Stimulated activated naive CD8-positive, alpha-beta T cell treated with anti-CD3 and anti-CD28 coated beads, Interleukin-15, Interleukin-2, amounts not matched to agents 100 U/mL and 50 U/mL, for 24 hours (primary cell): ENCODE measurements at places on chromosomes 12 and 14.

- DNase-seq: no peak
Measured at GRCh38 chr14:54338696-54339317, 58.0 kb upstream of the CDKN3 start.

GRCh38 chr14:35534208-35534872, 376 bp downstream of the INSM2 start:
- DNase-seq: peak; percentile 9

GRCh38 chr12:4203772-4204376, 69.7 kb upstream of the CCND2 start:
- no peak for DNase-seq

GRCh38 chr14:101315802-101316296, 245.4 kb upstream of the DIO3 start:
- DNase-seq: no peak

DNA sequence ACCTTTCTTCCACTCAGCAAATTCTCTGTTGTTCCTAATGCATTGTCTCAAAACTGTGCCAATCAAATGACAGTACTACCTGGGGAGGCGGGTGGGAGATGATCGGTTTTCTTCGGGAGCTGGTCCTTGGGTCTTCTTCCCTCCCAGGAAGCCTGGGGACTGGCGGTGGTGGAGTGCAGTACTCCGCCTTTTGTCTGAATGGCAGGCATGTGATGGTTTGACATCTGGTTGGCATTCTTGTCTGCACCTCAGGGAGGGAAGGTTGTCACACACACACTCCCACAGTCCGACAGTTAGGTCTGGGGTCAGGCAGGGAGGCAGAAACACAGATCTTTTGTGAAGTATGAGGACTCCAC, 114.8 kb downstream of the SNAPC1 start:
- no peak for DNase-seq

DNA sequence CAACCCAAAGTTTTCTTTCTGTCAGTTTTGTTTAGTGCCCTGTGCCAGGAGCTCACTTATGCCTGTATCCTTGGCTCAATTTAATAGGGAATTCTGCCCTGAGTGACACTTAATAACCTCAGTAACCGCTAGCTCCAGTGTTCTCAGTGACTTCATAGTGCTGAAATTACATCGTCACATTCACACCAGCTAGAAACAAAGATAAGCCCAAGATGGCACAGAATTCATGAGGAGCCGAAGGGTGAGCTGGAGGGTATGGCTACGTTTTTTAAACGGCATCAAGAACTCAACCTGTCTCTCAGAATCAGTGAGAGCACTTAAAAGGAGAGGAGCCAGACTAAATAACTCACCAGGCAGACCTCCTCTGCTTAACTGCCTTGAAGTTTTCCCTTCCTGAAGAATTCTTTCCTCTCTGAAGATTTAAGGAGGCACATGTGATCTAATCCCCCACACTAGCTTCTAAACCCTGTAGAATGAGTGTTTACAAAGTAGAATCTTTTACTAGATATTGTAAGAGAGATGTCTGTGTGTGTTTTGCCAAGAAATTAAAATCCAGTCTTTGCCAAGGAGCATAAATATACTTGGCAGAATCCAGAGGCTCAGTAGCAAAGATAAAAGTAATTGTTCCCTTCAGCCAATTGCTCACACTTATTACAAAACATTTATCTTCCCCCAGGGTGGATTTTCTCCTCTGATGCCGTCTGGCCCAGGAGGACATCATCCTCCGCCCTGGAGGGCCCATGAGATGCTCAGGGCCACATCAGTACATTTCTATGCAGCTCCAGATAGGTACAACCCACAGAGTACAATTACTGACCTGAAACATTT, 37.3 kb downstream of the PTGER2 start:
- peak; percentile 33 for DNase-seq

GRCh38 chr14:104938436-104938835, 13.8 kb downstream of the PLD4 start:
- no peak for DNase-seq

DNA sequence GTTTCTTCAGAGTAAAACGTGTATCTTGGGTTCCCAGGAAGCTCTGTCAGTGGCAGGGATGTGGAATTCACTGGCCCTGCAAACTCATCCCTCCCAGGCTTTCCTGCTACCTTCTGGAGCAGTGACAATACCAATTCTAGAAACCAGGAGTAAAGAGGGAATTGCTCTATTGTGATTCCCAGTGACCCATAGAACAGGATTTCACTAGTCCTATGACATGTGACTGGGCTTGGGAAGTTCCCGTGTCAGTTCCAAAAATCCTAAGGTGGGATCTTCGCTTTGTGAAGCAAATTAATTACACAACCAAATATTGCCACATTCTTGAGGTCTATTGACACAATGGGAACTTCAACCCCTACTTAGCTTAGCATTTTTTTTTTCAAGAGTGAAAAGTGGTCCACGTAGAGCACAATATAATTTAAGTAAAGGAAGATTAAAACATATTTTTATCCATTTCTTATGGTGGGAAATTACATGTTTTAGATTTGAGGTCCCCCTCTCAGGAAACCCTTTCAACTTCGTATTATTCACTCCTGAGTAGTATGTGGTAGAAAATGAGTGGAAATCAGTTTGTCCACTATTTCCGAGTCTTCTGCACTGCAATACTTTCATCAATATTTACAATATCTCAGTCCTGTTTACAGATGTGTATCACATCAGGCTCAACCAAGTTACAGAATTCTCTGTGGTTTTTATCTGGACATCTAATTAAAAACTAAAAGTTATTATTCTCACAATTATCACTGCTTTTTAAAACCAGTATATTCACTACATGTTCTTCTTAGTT, 88.9 kb upstream of the SOX5 start:
- DNase-seq: no peak

- DNase-seq: no peak
Measured at GRCh38 chr14:32209471-32209870, 6.4 kb upstream of the RNU6-8 start.

DNA sequence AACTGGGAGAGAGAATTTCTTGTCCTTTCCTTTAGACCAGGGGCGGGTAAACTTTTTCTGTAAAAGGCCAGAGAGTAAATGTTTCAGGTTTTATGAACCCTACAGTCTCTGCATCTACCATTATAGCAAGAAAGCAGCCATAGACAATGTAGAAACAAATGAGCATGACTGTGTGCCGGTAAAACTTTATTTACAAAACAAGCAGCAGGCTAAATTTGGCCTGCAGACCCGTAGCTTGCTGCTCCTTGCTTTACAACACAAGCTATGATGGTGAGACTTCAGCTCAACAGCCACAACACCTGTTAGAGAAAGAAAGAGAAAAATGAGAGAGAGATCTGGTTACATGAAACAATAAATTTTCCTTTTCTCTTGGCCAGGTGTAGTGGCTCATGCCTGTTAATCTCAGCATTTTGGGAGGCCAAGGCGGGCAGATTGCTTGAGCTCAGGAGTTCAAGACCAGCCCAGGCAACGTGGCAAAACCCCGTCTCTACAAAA, 4.2 kb upstream of the CDC42BPB start:
- DNase-seq: no peak

DNA sequence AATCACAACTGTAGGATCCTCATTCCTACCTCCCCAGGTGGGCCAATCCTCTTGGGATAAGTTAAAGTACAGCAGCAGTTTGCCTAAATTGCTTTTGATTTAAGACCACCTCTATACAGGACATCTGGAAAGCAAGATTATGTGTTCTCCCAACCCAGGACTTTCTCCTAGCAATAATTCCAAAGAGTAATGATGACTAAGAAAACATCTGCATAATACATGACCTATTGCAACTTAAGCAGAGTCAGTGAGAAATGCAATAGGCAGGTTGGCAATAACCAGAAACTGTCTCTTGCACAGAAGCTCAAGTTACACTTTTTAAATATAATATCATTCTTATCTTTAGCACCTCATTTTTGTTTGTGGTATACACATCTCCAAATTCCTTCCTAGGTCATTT, 275.4 kb downstream of the TRHDE start:
- DNase-seq: no peak

GRCh38 chr12:8742501-8742900, 44.7 kb downstream of the RIMKLB start:
- no peak for DNase-seq

DNA sequence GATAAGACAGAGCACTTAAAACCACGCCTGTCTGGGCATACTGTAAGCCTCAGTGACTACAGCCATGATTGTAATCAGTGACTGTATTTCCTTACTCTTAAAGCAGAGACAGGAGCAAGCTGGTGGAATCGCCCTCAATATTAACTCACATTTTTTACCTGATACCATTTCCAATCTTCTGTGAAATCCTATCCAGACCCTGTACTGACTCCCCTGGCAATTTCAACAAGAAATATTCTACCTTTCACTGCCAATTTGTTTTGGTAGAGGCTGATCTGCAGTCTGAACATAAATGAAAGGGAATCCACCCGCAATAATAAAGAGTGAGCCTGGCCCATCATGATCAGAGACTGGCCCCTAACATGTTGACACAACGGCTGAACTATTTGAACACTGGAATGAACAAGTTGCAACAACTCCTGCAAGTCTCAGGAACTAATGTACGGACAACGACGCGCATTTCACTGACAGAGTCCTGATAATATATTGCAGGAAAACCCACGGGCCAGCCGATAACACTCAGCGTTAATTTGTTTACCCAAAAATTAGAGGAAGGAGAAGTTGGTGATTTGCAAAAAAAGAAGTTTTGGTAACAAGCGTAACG, 195.5 kb upstream of the BTG1 start:
- no peak for DNase-seq

DNA sequence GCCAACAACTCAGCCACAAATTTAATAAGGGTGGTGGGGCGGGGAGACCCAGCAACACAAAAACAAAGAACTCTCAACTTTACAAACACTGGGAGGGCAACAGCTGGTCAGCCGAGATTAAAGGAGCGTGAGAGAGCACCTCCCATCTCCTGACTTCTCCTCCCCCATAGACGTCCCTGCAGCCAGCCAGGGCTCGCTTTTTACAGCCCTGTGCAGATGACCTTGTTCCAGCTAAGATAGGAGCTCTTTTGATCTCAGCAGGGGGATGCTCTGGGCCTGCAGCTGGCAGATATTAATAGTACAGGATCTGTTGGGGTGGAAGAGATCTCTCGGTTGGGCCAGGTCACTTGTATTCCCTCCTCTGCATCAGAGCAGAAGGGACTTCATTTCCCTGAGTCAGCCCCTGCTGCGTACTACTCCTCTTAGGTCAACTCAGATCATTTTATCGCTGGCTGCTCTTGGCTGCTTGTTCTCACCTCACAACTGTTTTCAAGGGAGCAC, 475.8 kb downstream of the RAD51B start:
- DNase-seq: no peak

GRCh38 chr14:98897605-98898309, 374.2 kb downstream of the BCL11B start:
- no peak for DNase-seq

DNA sequence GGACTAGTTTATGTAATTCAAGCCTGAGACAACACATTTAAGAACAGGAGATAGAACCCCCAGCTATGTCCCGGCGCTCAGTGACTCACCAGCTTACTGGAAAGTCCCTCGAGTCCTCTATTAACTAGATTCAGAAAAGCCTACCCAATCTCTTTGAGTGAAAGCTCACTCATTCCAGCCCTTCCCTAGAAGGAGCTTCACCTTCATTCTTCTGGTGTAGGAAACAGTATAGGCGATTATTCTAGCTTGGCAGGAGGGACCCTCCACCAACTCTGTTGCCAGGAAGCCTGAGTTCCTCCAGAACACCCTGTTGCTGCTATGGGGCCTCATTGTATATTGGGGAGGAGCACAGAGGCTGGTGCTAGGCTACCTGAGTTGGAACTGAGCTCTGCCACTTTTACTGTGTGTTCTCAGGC, 57.2 kb upstream of the AEBP2 start:
- DNase-seq: peak; percentile 50

- DNase-seq: no peak
Measured at GRCh38 chr14:104385531-104386101, 193.9 kb upstream of the C14orf180 start.

GRCh38 chr12:14275886-14276285, 89.6 kb upstream of the ATF7IP start:
- no peak for DNase-seq

- DNase-seq: no peak
Measured at GRCh38 chr12:2832550-2833127, 2.2 kb downstream of the NRIP2 start.

GRCh38 chr12:79448816-79449215, 241.9 kb downstream of the PAWR start:
- no peak for DNase-seq

DNA sequence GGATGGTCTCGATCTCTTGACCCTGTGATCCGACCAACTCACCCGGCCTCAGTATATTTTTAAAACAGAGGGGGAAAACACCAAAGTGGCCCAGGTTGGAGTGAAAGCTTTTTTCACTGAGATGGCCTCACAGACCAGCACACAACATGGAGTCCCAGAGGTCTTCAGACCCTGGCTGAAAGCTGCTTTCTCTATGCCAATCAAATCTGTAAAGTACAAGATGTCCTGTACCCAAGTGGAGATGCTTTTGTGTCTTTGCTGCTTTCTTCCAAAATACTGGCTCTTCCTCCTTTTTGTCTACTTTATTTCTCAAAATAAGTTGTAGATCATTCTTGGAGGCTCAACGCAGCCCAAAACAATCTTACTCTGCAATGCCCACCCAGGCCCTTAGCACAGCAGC, 214.8 kb downstream of the MED13L start:
- no peak for DNase-seq

GRCh38 chr12:120216742-120217605, 16.1 kb upstream of the RPLP0 start:
- no peak for DNase-seq

- no peak for DNase-seq
Measured at GRCh38 chr12:65643595-65644386, 180.5 kb upstream of the HMGA2 start.

DNA sequence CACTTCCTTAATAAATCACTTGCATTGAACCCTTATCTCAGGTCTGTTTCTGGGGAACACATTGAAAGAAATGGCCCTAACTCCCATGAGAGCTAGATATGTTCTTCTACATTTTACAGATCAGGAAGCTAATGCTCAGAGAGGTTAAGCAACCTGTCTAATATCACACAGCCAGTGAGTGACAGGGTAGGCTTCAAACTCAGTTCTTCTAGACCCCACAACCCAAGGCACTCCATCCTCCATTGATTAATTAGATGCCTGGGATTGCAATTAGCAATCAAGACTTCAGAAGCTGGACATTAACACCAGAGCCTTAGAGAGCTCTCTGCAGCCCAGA, 59.8 kb downstream of the C14orf132 start:
- DNase-seq: no peak

DNA sequence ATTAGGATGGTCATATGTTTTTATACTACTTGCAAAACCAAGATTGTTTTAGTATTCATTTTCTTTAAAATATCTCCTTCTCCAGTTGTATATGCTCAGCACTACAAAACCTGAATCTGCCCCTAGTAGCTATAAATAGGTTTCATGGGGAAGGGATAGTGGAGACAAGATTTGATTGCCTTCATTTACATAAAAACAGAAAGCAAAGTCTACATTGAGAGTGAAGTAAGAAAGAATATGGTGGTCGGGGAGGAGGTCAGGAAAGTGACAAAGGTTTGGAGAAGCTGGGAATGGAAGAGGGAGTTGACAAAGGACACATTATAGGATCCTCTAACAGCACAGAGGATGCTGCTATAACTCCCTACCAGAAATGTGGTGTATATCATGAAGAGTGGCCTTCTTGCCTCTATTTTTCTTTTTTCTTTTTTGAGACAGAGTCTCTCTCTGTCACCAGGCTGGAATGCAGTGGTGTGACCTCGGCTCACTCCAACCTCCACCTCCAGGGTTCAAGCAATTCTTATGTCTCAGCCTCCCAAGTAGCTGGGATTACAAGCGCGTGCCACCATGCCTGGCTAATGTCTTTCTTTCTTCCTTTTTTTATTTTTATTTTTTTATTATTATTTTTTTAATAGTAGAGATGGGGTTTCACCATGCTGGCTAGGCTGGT, 6.6 kb upstream of the LRP6 start:
- DNase-seq: no peak
